ENCODE measurements at places on chromosomes 1 and 21.

- peak; percentile 97 for DNase-seq
Measured at GRCh38 chr21:37338671-37339551, 27.7 kb upstream of the DYRK1A start.

GRCh38 chr1:219710529-219711194 lies 97.8 kb upstream of the ZC3H11B start:
- DNase-seq: peak; percentile 58

GRCh38 chr1:171929121-171929520 lies 87.8 kb downstream of the DNM3 start:
- no peak for DNase-seq

DNA sequence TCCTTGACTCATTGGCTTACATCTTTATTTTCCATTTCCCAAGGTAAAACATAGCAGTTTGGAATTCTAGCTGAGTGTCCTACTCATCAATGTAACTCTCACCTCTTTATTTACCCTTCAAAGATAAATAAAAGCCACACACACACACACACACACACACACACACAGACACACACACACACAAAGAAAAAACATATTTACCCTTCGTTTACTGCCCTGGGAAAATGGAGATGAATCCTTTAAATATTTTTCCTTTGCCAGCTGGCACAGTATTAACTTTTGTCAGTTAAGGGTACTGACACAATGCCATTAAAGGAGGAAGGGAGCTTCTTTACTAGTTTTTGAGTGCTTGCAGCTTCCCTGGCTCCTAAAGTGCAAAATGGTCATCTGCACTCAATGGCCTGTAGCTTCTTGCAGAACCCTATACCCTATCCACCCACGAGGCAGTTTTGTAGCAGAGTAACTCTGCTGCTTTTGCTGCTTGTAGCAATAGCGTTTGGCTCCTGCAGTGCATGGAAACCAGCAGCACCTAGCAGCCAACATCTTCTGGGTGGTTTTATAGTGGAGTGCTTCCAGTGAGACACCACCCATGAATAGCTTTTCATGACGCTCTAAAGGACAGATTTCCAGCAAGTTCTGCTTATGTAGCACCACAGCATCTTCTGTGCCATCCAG lies 103.7 kb downstream of the HS2ST1 start:
- DNase-seq: peak; percentile 27

DNA sequence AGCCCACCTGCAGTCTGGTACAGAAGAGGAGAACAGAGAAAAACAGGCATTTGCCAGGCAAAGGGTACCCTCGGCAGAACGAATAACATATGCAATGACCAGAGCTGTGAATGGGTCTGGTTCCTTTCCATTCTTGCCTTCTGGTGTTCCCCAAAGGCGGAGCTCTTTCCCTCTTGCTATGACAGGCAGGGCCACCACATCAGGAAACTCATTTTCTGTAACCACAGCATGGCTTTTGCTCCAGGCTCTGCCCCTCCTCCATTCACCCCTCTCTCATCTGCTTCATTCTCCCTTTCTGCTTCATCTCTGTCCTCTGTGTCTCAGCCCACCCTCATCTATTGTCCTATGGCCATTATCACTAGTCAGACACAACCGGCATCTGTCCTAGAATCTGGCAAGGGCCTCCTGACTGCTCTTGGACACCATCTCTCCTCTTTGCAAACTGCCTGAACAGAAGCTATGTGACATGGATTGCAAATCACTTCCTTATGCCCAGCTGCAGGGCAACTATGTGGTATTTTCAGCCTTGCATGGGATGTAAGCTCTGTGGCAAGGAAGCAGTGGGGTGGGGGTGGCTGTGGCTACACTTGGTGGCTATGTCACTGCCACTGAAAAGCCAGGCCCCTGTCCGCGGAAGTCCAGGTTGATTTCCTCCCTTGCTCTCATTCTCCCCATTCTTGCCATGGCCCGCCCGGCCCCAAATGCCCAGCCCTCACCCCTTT lies 78.8 kb upstream of the ABCD3 start:
- no peak for DNase-seq

DNA sequence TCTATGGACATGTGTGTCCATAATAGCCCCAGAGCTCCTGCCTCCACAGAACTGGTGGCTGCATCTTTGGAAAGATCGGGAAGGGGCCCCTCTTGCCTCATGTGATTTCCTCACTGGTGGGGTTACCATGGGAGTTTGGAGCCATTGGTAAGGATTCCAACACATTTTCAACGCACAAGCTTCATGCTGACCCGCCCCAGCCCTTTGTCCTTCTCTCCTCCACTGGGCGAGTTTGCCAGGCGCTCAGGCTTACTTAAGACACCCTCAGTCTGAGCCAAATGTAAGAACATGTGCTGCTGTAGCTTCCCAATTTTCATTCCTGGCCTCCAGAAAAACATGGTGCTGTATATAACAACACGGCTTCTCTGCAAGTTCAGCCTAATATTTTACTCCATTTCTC lies 72.4 kb downstream of the ATP5PO start:
- DNase-seq: no peak

DNA sequence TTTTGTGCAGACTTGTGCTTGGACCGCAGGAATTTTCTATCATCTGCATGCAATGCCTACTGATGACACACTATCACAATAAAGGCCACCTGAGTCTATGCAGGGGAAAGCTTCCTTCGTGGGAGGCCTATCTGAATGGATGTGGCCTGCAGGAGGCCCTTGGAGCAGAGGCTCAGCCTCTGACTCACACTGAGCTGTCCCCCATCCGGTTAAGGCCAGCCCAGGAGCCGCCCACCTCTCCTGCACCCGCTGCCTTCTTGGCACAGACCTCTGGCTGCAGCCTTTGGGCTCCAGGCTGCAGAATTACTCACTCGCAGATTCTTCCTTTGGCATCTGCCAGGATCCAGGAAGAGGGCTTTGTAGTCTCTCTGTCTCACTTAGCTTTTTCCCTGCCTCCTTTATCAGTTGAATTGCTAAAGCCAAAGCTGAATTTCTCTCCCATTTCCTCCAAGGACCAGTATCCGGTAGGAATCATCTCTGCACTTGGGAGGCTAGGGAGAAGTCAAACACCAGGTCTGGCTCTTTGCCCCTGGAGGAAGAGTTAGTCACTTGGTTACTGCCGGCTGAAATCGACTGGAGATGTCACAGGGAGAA lies 65.1 kb upstream of the JUN start:
- peak; percentile 98 for DNase-seq

GRCh38 chr1:27886744-27887143 lies 14.4 kb downstream of the THEMIS2 start:
- DNase-seq: no peak

- DNase-seq: no peak
Measured at GRCh38 chr1:168280296-168280927, at the start of gene TBX19. TSS of gene TBX19 (plus strand) at chr1:168280877. CDS start at chr1:168281091, 214 bp downstream.

- no peak for DNase-seq
Measured at GRCh38 chr21:44267655-44268142, 6.0 kb upstream of the DNMT3L start.

- DNase-seq: peak; percentile 94
Measured at GRCh38 chr1:87826681-87827251, 498.1 kb downstream of the LMO4 start.

GRCh38 chr1:212283741-212284140 lies 1.5 kb upstream of the PPP2R5A start:
- DNase-seq: no peak

GRCh38 chr1:204275695-204276370 lies 62.0 kb upstream of the GOLT1A start:
- no peak for DNase-seq

GRCh38 chr1:233355841-233356704 lies 28.5 kb downstream of the MAP3K21 start:
- no peak for DNase-seq

- no peak for DNase-seq
Measured at GRCh38 chr1:233617025-233617424, 3.1 kb downstream of the KCNK1 start.

DNA sequence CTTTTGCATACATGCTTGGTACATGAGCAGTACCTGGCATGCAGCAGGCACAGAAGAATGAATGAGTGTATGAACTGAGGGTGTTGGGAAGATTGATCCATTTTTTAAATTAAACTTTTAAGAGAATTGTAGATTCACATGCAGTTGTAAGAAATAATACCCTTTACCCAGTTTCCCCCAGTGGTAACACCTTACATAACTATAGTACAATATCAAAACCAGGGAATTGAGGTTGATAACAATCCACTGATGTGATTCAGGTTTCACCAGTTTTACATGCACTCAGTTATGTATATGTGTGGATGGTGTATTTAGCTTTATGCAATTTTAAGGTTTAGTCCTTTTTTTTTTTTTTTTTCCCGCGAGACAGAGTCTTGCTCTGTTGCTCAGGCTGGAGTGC lies 20.5 kb downstream of the TRABD2B start:
- no peak for DNase-seq

DNA sequence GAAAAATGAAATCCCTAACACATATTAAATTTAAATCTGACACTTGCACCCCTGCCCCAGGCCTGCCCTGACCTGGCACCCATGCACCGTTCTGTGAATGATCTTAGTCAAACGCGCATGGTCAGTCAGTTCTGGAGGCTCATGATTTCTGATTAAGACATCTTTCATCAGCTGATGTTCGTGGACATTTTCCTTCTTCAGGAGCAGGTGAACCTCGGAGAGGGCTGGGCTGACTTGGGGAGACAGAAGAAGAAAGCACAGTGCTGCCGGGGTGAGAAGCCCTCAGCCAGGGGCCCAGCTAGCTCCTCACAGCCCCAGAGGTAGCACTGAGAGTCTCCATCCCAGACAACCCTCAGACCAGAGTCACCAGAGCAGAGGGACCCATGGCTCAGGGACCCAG lies 134.5 kb upstream of the AJAP1 start:
- no peak for DNase-seq

GRCh38 chr1:36883315-36883949 lies 150.9 kb downstream of the GRIK3 start:
- no peak for DNase-seq

DNA sequence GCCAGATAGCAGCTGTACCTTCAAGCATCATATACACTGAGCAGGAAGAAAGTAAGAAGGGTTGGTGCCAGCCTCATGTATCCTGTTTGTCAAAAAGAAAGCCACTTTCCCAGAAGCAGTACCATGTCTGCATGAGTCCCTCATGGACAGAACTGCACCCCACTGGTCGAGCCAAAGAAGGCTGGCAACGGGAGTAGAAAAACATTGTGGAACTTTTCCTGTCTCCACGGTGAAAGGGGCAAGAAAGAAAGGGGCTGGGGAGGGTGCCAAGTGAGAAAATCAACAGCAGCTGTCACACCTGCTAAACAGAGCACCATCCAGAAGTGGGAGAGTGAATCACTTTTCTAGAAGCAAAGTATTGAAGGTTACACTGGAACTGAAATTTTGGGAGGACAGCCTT lies 621.7 kb downstream of the LMO4 start:
- no peak for DNase-seq

GRCh38 chr21:26405735-26406361 lies 167.2 kb downstream of the CYYR1 start:
- DNase-seq: peak; percentile 82

DNA sequence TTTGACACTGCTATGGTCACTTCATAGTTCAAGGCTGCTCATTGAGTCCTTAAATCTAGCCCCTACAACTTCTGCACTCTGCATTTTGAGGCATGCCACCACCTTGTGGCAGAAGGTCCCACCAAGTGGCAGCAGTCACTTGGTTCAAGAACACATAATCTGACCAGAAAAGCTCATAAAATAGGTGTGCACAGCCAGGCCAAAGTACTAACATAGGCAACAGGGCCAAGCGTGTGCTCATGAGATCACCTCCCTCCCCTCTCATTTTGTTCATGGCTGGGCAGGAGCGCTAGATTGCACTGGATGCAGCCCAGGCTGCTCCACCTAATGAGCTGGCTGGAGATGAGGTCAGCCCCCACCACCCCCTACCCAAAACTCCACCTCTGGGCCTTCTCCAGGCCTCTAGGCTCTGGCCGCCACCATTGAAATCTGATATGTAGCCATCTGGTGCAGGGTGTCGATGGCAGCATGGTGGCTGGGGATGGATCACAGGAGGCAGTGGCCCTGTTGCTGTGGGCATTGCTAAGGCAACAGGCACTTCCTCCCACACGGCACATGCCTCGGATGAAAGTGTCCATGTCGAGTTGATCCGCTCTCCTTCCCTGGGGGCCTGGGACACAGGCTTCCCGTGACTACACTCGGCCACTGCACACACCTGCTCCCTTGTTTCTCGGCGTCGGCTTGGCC lies 193.2 kb downstream of the TRABD2B start:
- DNase-seq: no peak

DNA sequence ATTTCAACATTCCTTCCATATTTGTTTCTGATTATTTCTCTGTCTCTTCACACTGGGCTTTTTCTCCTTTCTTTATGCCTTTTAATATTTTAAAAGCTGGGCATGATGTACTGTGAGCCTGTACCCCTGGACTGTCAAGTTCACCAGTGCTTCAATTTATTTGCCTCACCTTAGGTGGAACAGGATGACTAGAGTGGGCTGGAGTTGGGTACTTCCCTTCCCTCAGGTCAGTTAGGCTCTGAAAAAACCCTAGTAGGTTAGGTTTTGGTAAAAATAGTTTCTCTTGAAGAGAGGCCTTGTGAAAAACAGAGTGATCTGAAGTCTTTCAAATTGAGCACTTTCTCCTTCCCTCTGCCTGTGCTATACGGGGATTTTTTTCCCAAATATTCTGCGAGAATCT lies 163.0 kb upstream of the LYPLAL1 start:
- DNase-seq: no peak

DNA sequence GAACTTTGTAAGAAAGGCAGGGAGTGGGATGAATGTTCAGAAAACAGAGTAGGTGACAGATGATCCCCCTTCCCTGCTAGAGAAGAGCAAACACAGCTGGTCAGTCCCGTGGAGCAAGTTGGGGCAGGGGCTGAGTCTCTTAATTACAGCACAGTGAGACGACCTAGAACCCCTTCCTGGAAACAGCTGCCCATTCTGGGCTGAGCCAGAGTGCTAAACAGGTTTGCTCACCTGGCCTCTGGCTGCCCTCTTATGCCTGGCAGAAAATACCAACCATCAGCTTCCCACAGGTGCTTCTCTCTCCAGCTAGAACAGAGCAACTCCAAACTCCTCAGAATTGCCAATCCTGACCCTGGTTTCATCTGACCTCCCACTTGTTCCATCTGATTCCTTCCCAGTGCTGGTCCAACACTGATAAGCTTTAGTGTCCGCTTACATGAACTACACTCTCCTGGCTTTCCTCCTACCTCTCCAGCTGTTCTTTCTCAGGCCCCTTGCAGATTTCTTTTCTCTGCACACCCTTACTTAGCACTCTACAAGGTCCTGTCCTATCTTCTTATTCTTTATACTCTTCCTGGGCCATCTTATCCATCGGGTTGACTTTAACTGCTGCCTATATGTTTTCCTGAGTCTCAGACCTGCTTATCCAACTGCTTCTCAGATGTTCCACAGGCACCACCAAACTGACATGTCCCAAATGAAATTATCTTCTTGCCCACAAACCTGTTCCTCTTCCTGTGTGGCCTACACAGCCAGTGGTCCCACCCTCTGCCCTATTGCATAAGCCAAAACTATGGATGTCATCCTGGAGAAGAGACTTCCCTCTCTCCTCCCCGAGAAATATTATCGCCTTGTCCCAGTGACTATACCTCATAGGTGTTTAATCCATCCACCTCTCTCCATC lies 22.6 kb upstream of the COL9A2 start:
- DNase-seq: no peak
